ENCODE measurements at places on chromosomes 11 and 22. TPM values are rescaled to one million over a fixed set of nuclear protein-coding genes. Genes with fewer than 3 reads are reported as not detected.

GRCh38 chr22:38218661-38219622, 17.1 kb downstream of the MAFF start:
- H3K4me3 ChIP-seq, result no peak overlapping the region
- peaks cover 27% of the 10 kb centered on the region for H3K4me1 ChIP-seq
- H3K27me3 ChIP-seq, result no peaks in the 10 kb centered on the region
- DNase-seq, result peak; percentile 89

DNA sequence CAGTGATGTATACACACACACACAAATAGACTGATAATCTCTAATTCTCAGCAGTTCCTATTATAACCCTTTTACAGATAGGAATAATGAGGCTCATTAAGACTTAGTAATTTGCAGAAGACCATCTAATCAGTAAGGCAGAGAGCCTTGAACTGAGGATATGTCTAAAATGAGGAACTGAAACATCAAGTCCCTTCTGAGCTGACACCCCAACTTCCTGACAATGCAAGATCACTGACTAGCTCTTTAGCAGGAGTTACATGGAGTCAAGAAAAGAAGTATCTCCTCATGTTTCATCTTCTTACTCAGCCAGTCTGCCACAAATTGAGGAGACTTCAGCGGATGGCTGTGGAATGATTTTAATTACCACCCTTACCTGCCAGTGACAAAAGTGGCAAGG, 193.0 kb downstream of the MSANTD4 start:
- DNase-seq, result no peak
- H3K27me3 ChIP-seq, result no peaks in the 10 kb centered on the region
- H3K27ac ChIP-seq, result no peak overlapping the region
- no peak overlapping the region for H3K4me3 ChIP-seq
- H3K4me1 ChIP-seq, result no peaks in the 10 kb centered on the region
- H3K36me3 ChIP-seq, result no peaks in the 10 kb centered on the region

DNA sequence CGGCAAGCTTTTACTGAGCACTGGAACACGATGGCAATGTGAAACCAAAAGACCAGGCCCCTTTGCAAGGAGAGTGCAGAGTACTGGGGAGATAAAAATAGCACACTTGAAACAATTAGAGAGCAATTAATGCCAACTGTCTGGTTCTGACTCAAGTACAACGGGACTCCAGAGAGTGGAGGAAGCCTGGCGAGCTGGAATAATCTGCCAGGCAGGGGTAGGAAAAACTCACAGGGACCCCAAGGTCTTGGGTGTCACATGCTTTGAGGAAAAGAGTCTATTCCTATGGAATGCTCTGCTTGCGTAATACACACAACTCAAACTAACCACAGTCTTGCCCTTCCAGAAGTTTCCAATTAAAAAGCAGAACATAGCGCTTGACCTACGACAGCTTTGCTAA, 113.0 kb upstream of the CLMP start:
- H3K27me3 ChIP-seq, result no peaks in the 10 kb centered on the region
- H3K27ac ChIP-seq, result no peak overlapping the region
- no peaks in the 10 kb centered on the region for H3K4me1 ChIP-seq

- H3K4me3 ChIP-seq, result no peak overlapping the region
- H3K36me3 ChIP-seq, result no peaks in the 10 kb centered on the region
- no peak overlapping the region for H3K27ac ChIP-seq
- DNase-seq, result no peak
- H3K27me3 ChIP-seq, result no peaks in the 10 kb centered on the region
Measured at GRCh38 chr11:71477641-71478527, 24.9 kb downstream of the NADSYN1 start.

DNA sequence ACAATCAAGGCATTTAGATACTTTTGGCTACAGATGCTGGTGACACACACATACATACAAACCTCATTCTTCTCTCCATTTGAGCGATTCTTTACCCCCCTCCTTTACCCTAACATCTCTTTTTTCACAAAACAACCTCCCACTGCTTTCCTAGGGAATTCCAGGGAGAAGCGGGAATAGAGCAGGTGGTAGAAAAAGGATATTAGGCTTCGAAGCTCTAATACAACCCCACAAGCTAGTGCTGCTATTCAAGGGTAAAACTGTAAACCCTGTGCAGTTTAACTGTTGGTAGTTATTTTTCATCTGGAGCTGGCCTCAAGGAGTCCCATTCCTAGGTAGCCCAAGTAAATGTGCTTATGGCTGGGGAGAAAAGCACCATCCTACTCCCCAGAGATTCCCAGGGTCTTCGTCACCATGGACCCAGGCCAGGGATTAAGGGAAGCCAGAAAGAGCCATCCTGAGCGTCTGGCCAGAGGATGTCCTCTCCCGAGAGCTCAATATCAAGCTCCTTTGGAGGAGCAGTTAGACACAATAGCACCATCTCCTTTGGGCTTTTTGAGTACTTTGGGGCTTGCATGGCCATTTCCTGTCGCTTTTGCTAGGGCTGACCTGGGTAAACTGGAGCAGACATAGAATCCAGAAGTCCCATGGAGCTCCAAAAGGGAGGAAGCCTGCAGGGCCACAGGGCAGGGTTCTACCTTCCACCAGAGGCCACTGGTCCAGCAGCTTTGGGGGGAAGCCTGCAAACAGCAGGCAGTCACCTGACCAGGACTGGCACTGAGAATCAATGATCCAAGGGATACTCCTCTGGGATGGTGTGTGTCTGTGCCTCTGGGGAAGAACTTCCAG, 3.1 kb downstream of the MAML2 start:
- DNase-seq, result no peak
- H3K27me3 ChIP-seq, result no peaks in the 10 kb centered on the region
- H3K27ac ChIP-seq, result peak overlapping the region; percentile 87
- H3K4me3 ChIP-seq, result no peak overlapping the region

- no peak overlapping the region for H3K27ac ChIP-seq
- no peak for DNase-seq
- no peaks in the 10 kb centered on the region for H3K36me3 ChIP-seq
- no peaks in the 10 kb centered on the region for H3K27me3 ChIP-seq
- H3K4me1 ChIP-seq, result peaks cover 43% of the 10 kb centered on the region
Measured at GRCh38 chr22:20137671-20138416, 6.2 kb downstream of the ZDHHC8 start.

Gene C11orf21
- total RNA-seq, result 0.33 TPM

Gene ADM
- total RNA-seq, result 85.4 TPM

Gene KDM4E
- total RNA-seq, result not detected

Gene OR2AG1
- not detected for total RNA-seq

Gene TTC17
- total RNA-seq, result 195 TPM

Gene OR51B4
- 0.52 TPM for total RNA-seq

Gene KRTAP5-2
- total RNA-seq, result not detected

Gene USP28
- total RNA-seq, result 17.9 TPM

Gene NECTIN1
- 31.6 TPM for total RNA-seq
